Stimulated activated naive CD4-positive, alpha-beta T cell (primary cell): ENCODE measurements at places on chromosomes 7 and 10.

- DNase-seq, result no peak
These were observed 139.0 kb downstream of the TACC2 start for GRCh38 chr10:122127943-122128342.

DNA sequence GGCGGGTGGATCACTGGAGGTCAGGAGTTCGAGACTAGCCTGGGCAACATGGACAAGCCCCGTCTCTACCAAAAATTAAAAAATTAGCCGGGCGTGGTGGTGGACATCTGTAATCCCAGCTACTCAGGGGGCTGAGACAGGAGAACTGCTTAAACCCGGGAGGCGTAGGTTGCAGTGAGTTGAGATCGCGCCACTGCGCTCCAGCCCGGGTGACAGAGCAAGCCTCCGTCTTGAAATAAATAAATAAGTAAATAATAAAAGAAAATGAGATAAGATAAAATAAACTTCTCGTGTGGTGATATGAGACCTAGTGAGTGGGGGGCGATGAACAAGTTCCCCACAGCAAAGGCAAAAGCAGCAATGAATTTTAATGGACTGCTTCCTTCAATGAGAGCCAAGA is 33.6 kb upstream of the LMTK2 start:
- DNase-seq, result no peak

DNA sequence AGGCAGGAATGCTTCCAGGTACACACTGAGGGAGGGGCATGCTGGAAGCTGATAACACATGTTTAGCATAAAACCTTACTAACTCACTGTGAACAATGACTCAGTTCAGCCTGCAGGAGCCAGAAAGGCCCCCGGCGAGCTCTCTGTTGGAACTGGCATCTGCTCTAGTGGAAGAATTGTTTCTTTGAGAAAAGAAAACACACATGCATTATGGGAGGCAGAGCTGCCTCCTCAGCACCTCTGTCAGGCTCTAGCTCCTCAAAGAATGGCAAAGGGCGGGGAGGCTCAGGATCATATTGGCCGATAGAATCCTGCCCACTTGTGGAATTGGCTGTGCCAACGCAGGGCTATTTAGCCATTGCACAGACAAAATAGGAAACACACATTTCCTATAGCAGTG is 338.3 kb downstream of the CXCL12 start:
- DNase-seq, result no peak

GRCh38 chr7:119783799-119784198 is 489.2 kb upstream of the KCND2 start:
- DNase-seq, result no peak

- DNase-seq, result no peak
These were observed 117.8 kb upstream of the MYO3A start for GRCh38 chr10:25815999-25816768.

DNA sequence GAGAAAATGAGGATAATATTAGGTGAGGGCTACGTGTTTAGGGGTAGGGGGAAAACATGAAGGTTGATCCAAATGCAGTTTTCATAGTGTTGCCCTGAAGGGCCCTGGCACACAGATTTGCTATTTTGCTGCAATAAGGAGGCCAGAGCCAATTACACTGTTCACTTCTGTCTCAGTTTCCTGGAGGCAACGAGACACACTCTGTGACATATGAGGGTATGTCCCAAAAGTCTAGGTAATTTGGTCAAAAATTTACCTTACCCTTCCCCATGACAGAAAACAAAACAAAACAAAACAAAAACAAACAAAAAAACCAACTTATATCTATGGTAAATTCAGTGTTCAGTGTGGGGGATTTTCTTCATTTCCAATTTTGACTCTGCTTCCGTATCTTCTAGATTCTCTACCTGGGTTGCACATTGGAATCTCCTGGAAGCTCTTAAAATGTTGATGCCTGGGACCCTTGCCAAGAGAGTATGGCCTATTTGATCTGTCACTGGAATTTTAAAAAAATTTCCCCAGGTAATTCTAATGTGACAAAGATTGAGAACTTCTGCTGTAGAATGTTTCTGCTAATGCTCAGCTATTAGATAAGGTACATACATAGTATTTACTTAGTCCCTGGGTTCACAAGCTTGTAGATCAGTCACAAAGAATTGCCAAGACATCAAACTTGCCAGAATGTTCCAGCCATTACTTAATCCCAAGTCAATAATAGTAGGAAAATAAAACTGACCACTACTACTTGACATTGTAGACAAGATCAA is 139.5 kb downstream of the SEMA3E start:
- no peak for DNase-seq

DNA sequence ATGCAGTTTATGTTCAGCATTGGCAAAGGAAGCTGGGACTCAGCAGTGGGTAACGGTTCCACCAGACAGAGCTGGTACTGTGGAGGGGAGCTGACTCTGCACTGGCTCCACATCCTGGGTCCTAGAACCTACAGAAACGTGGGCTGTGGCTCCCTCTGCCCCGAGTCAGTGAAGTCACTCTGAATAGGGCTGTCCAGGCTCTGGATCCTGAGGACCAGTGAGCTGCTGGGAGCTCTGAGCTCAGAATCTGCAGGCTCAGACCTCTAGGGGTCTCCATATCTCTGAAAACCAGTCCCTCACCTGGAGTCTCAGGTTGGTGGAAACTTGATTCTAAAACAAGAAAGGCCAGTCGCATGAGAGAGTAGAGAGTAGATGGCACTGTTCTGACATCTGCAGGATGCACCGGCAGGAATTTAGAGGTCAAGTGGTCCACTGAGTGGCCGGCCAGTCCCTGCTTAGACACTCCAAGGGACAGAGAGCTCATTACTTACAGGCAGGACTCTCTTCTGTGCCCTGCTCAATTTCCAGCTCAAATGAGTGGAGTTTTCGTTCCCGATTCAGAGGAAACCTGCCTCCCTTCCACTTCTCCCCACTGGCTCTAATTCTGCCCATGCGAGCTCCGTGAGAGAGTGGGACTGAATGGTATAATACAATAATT is 18.6 kb downstream of the NPFFR1 start:
- no peak for DNase-seq

GRCh38 chr7:2698581-2699288 is 10.7 kb downstream of the AMZ1 start:
- DNase-seq, result peak; percentile 55

DNA sequence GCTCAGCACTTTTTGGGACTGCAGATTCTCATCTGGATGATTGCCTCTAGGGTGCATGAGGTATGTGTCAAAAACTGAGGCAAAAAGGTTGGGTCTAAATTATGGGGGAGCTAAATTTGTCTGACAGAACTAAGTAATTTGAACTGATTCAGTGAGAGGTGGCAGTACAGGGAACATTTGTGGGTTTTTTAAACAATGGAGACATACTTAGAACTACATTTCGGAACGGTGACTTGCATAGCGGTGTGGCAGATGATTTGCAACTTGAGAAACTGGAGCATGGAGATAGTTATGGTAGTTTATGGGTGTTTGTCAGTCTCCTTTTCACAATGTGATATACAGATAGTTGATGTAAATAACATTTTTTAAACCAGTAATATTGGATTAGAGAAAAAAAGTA is 14.6 kb downstream of the TBC1D12 start:
- DNase-seq, result no peak

- no peak for DNase-seq
These were observed 27.8 kb downstream of the ENTPD1 start for GRCh38 chr10:95783741-95784140.

DNA sequence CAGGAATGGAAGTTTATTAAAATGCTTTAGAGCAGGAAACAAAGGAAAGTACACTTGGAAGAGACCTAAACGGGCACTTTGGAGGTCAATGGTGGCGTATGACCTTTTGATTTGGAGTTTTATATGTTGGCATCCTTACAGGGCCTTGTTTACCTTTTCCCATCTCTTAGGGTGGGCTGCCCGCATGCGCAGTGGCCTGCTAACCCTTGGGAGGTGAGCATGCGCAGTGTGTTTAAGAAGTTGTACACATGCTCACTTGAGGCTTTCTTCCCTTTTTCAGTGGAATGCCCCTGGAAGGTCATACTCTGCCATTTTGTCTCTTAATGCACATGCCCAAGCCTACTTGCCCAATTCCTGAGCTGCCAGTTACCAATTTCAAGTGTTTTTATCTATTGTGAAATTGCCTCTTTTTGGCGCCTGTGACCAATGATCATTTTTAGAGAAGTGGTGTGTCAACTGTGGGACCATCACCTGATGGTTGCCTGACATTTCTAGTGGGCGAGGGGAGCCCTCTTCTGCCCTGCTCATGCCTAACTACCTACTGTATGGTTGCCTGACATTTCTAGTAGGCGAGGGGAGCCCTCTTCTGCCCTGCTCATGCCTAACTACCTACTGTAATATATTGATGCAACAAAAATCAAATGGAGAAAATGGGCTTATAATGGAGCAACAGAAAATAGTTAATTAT is 138.0 kb downstream of the PPP1R9A start:
- no peak for DNase-seq

DNA sequence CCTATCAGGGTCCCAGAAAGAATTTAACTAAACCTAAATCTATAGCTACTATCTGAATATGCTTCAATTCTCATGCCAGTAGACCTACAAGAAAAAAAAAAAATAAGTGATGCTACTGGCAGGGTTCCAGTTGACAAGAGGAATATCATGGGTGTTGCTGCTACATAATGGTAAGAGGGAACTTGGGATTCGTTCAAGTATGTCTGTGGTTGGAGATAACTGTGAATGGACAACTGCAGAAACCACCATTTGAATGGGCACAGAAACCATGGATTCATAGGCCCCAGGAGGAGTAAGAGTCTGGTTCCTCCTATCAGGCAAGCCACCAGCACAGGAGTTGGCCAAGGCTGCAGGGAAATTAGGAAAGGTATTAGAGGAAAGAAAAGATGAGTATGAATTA is 287.6 kb upstream of the HGF start:
- no peak for DNase-seq

GRCh38 chr10:15419279-15419874 is 48.3 kb upstream of the FAM171A1 start:
- DNase-seq, result peak; percentile 25

- no peak for DNase-seq
These were observed 193.6 kb downstream of the JCAD start for GRCh38 chr10:29865700-29866355.

- DNase-seq, result no peak
These were observed 106.2 kb downstream of the SNX10 start for GRCh38 chr7:26397796-26398426.

- DNase-seq, result no peak
These were observed 528 bp downstream of the CAMK2G start for GRCh38 chr10:73873838-73874215.

DNA sequence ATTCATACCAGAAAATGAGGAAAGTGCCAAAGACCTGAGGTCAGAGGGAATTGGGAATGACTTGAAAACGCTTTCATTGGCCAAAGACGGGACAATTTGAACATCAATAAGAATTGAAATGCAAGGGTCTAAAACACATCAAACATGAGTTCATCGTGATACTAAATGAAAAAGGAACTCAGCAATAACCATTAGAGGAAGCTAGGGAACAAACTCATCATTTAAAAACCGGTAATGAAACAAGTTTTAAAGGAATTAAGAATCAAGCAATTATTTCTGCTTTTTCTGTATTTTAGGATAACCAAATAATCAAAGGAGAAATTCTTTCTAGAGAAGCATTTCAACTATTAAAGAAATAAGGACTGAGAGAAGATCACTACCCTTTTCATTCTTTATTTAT is 303.1 kb downstream of the ARHGAP12 start:
- DNase-seq, result no peak

DNA sequence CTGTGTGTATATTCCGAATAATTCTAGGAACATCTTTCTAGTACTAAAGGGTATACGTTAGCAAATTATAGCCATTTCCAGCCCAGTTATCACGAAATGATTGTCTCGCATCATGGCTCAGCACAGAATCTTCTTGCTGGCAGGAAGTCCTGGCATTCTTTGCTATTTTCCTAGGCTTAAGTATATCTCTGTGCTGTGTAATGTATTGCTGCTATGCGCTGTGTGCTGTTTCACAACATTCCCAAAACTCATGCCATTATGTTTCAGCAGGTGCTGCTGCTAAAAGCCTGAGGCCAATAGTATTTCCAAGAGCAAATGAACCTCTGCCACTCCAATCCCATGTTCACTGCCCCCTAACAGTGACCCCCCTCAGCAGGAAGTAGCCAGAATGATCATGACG is 62.9 kb upstream of the ZNF92 start:
- DNase-seq, result no peak

DNA sequence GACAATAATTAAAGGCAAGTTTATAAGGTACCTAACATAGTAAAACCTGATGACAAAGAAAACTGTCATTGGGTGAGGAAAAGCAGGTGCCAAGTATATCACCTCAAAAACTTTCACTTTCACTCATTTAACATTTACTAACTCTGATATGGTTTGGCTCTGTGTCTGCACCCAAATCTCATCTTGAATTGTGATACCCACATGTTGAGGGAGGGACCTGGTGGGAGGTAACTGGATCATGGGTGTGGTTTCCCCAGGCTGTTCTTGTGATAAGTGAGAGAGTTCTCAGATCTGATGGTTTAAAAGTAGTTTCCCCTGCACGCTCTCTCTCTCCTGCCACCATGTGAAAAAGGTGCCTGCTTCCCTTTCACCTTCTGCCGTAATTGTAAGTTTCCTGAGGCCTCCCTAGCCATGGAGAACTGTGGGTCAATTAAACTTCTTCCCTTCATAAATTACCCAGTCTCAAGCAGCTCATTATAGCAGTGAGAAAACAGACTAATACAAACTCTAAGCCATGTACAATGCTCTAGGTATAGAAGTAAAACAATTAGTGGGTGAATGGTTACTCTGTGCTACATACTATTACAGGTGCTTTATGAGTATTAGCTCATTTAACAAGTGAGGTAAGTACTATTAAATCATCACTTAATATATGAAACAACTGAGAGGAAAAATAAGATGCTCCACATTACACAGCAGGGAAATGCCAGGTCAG is 199.0 kb downstream of the CHCHD3 start:
- no peak for DNase-seq

GRCh38 chr7:107934991-107935770 is 44.2 kb downstream of the DLD start:
- no peak for DNase-seq

DNA sequence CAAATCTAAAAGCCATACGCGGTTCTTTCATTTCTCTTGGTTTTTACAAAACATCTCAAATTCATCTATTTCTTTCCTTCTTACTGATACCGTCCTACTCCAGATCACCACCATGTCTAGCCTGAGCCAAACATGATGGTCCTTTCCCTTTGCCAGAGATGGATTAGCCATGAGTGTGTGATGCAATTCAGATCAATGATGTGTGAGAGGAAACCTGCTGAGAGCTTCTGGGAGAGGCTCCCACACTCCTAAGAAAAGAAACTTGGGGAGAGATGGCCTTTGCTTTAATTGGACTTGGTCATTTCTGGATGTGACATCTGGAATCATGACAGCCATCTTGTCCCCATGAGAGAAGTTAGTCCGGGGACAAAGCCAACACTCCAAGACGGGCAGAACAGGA is 367.2 kb downstream of the FGFR2 start:
- DNase-seq, result no peak

DNA sequence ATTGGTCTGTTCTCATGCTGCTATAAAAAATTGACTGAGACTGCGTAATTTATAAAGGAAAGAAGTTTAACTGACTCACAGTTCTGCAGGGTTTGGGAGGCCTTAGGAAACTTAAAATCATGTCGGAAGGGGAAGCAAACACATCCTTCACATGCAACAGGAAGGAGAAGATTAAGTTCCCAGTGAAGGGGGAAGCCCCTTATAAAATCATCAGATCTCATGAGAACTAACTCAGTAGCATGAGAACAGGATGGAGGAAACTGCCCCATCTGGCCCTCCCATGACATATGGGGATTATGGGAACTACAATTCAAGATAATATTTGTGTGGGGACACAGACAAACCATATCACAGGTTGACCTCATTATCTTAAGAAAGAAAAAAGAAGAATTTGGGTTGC is 134.5 kb downstream of the PPP1R3A start:
- DNase-seq, result no peak
